ENCODE measurements at places on chromosomes 4 and X.

GRCh38 chrX:68934421-68934820, 105.6 kb downstream of the EFNB1 start:
- DNase-seq = no peak

DNA sequence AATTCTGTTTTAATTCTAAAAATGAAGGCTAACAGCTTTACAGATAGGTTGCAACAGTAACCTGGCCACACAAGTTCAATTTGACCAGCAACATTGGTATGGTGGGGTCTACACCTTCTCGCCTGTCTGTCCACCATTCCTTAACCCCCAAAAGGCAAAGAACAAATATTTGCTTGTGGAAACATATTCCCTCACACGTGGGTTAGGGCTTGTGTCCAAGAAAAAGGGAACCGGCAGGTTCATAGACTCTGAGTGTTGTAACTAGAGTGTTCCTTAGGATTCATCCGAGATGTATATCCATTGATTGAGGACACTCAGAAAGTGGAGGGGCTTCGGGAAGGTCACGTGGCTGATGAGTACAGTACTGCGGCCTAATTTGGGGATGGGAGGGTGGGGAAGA, 54.1 kb downstream of the C4orf51 start:
- DNase-seq = no peak

GRCh38 chr4:98394134-98394533, 132.9 kb downstream of the RAP1GDS1 start:
- no peak for DNase-seq

DNA sequence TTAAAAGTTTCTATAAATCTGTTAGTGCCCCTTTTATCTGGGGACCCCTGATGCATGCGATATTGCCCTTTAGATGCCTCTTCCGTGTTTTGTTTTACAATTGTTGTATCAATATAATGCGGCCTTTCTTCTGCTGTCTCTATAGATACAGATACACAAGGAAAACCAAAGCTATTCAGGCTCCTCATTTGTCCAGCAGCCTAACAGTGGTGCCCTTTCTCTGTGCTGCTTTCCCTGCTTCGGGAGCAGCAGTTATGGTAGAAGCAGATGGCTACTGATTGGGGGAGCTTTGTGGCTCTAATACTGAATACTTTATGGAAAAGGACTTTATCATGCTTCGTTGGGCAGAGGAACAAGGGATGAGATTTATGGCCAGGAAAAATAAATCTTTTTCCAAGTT, 10.6 kb upstream of the PRDM8 start:
- DNase-seq = no peak

DNA sequence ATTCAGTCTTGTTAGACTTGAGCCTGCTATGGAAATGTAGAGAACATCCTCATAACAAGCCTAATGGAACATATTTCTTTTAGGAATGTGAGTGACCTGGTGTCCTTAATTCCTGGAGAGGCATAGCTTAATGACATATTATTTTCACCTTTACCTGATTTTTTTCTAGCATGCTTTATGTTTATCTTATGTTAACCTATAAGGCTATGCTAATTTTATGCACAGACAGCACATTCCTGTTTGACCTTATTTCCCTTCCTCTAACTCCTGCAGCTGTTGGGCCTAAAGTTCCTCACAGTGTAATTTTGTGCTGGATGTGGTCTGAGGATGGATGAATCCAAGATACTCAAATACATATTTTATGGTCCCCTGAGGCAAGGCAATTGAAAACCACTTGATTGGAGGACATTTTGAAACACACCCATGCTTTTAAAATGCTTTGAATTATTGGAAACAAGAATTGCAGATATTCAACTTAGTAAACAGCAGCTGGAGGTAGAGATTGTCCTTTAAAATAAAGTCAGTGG, 111.5 kb downstream of the LARP7 start:
- no peak for DNase-seq

DNA sequence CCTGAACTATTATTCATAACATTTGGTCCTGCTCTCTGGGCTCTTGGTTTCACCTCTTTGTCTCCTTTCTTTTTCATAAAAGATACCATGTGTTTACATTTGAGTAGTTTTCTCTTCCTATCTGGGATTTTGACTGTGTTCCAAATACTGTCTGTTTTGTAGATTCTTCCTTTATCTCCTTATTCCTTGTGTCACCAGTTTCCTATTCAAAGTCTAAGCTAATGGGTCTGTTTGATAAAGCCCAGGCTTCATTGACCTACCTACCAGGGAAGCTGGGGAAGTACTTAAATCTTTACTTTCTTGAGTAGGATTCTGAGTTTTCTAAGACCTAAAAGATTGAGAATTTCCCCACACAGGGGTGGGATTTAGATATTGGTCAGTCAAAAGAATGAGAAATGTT, 409.5 kb downstream of the RAPGEF2 start:
- no peak for DNase-seq

- no peak for DNase-seq
Observed at GRCh38 chr4:145041378-145041777, 56.6 kb downstream of the ANAPC10 start.

- no peak for DNase-seq
Observed at GRCh38 chr4:7045961-7046921, 3.1 kb downstream of the TADA2B start.

- DNase-seq = no peak
Observed at GRCh38 chrX:21408307-21408706, 34.1 kb downstream of the CNKSR2 start.

- DNase-seq = no peak
Observed at GRCh38 chr4:24876431-24876830, 36.4 kb downstream of the CCDC149 start.

DNA sequence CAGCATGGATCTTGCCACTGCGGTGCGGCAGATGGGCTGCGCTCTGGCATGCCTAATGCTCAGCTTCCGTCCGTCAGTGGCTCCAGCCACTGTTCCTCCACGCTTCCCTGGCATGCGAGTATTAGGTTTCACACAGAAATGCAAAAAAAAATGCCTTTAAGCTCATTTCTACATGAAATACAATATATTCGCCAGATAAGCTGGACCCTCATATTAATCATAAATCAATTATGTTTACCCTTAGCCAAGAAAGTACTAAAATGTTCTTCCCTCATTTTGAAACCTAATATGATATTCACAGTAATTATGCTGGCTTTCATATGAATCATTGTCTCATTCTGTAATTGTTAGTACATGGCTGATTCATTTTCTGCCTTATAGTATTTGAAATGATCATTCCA, 115.5 kb upstream of the FAM241A start:
- DNase-seq = no peak

DNA sequence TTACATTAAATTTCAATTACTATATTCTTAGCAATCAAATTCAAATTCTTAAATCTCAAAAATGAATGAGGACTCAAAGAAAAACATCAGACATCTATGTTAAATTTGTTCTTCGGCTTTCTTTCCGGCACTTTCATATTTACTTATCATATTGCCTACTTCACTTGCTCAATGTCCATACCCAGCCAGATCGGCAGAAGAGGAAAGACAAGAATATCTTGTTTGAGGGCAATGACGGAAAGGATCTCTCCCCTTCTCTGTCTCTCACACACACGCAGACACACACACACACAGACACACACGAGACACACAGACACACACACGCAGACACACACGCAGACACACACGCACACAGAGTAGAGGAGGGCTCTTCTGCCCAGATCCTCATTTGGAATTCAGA, 13.2 kb upstream of the IRF2 start:
- no peak for DNase-seq

GRCh38 chr4:42464550-42465094, 67.3 kb downstream of the SHISA3 start:
- DNase-seq = no peak

- DNase-seq = no peak
Observed at GRCh38 chrX:133726642-133727041, 258.8 kb downstream of the GPC3 start.

- DNase-seq = no peak
Observed at GRCh38 chr4:164621886-164622521, 131.9 kb upstream of the SMIM31 start.

DNA sequence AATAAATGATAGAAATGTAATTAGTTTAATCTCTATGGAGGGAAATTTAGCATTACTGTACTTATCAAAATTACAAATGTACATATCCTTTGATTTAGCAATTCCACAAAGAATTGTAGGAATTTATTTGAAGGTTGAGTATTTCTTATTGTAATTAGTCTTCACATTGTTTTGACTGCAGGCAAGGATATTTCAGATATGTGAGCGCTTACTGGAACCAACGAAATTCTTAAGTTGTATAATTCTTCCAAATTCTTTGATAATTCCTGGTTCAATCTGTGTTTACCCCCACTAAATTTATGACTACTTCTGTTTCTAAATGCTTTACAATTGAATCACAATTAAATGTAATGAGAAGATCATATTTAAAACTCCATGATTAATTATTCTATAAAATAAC, 26.9 kb upstream of the WWC2 start:
- no peak for DNase-seq

DNA sequence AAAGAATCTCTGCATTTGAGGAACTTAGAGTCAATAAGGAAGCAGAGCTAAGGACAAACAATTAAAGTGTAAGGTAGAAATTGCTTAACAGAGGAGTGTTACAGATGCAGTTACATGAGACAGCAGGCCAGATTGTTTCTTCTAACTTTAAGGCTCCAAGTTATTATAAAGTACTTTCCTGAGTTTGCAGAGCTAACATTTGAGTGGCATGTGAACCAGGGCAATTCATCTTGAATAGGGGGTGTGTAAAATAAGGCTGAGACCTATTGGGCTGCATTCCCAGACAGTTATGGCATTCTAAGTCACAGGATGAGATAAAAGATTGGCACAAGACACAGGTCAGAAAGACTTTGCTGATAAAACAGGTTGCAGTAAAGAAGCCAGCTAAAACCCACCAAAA, 7.6 kb upstream of the LNX1 start:
- DNase-seq = no peak

DNA sequence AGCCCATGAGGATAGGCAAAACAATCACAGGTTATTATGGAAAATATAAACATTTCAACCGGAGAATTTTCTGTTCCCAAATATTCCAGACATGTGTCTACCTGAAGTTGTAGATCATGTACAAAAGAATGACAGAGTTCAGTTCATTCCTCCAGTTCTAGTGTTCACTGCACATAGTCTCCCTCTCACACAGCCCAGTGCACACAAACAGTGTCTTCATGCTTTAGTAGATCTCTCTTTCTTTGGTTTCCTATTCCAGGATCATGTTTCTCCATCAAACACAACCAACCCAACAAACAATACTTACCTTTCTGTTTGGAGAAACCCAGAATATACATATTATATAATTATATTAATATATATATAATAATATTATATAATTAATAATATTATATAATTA, 671.9 kb downstream of the TRIML1 start:
- no peak for DNase-seq

DNA sequence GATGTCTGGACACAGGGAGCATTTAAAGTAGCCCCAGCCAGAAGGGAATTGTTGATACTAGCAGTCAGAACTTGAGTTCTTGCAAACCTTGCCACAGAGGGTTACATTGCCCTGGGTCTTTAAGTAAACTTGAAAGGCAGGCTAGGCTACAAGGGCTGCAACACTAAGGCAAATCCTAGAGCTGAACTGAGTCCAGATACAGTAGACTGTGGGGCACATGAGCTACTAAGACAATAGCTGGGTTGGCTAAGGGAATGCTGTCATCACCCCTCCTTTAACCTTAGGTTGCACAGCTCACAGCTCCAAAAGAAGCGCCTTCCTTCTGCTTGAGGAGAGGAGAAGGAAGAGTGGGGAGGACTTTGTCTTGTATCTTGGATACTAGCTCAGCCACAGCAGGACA, 35.6 kb downstream of the SH3BGRL start:
- no peak for DNase-seq

DNA sequence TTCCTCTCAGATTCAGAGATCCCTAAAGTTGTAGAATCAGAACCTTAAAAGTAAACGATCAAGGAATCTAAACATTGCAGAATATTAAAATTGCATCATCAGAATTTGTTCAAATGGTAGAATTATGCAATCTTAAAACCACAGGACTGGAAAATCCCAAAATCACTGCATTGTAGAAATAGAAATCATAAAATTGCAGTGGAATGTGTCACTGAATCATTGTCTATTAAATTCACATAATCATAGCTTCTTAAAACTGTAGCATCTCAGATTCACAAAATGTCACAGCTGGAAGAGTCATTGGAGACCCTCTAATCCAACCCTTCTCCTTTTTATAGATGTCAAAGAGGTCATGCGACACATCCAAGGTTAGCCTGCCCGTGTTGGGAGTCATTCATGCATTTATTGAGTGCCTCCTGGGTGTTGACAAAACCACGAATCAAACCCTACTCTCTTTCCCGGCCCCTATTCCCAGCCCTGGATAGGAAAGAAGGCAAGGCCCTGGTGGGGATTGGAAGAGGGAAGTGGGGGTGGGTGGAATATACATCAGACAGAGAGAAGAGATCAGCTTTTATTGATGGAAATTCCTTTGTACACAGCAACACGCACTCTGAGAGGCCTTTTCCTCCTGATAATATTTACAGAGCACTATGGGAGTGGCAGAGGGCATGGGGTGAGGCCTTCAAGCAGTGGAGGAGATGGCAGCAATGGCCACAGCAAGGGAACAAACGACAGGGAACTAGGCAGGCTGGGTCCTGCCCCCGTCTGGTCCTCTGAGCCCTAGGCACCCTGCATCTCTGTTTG, 15.4 kb downstream of the IQSEC2 start:
- no peak for DNase-seq

GRCh38 chr4:172950990-172951389, 217.6 kb upstream of the GALNT7 start:
- DNase-seq = no peak

DNA sequence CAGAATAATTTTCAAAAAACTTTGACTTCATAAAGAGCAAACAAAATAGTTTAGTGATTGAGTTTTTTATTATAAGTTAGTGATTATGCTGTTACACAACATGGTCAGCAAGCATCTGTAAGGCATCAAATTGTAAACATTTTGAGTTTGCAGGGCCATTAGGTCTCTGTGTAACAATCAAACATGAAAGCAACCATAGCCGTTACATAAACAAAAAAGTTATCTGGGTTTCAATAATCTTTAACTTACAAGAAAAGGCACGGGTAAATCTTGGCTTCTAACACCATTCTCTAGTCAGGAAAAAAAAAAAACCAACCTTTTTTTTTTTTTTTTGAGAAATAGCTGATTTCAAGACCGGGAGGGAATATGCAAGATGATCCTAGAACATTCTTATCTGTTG, 1941.1 kb downstream of the PCDH7 start:
- DNase-seq = no peak

DNA sequence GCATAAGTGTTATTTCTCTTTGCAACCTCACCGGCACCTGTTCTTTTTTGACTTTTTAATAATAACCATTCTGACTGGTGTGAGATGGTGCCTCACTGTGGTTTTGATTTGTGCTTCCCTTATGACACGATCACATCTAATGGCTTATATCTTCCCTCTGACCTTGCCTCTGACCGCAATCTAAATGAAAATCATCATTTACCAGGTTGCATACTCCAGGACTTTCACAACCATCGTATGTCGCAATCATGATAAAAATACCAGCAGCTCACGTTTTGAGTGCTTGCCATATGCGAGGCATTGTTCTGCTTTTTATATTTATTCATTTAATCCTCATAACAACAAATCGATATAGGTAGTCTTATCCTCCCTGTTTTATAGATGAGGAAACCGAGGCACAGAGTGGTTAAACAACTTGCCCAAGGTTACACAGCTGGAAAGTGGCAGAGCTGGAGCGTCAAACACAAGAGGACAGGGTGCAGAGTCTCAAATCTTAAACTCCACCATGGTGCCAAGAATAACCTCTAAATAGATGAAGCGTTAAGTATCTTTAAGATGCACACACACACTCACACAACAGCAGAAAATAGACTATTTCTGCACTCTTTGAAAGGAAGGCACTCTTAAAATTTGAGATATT, 102.2 kb downstream of the SEL1L3 start:
- DNase-seq = no peak
